HAP-1 (cell line): ENCODE measurements at places on chromosomes 3 and 15.

- no peak for DNase-seq
Measured at GRCh38 chr15:38920966-38921365, 356.4 kb upstream of the RASGRP1 start.

- DNase-seq: peak; percentile 36
Measured at GRCh38 chr3:61008998-61009380, 242.3 kb downstream of the FHIT start.

- DNase-seq: no peak
Measured at GRCh38 chr3:123808812-123809211, 75.3 kb downstream of the MYLK start.

GRCh38 chr3:127145266-127145665, 47.7 kb upstream of the PRR23E start:
- no peak for DNase-seq

GRCh38 chr15:80152180-80152895, 461 bp upstream of the FAH start:
- peak; percentile 99 for DNase-seq

DNA sequence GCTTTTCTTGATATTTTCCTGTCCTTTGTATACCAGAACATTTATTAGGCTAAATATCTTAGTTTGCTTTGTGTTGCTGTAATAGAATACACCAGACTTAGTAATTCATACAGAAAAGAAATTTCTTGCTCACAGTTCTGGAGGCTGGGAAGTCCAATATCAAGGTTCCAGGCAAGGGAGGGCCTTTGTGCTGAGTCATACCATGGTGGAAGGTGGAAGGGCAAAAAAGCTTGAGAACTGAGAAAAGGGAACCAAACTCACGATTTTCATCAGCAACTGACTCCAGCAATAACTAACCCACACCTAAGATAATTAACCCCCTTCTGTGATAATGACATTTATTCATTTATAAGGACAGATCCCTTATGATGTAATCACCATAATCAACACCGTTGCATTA, 496.9 kb upstream of the SUCLG2 start:
- DNase-seq: no peak
